ENCODE measurements at places on chromosomes 1 and 21.

GRCh38 chr1:7770669-7770996, 463 bp upstream of the VAMP3 start:
- DNase-seq, result no peak

- DNase-seq, result no peak
These were observed 14.1 kb downstream of the RUNX3 start for GRCh38 chr1:24915816-24916602.

DNA sequence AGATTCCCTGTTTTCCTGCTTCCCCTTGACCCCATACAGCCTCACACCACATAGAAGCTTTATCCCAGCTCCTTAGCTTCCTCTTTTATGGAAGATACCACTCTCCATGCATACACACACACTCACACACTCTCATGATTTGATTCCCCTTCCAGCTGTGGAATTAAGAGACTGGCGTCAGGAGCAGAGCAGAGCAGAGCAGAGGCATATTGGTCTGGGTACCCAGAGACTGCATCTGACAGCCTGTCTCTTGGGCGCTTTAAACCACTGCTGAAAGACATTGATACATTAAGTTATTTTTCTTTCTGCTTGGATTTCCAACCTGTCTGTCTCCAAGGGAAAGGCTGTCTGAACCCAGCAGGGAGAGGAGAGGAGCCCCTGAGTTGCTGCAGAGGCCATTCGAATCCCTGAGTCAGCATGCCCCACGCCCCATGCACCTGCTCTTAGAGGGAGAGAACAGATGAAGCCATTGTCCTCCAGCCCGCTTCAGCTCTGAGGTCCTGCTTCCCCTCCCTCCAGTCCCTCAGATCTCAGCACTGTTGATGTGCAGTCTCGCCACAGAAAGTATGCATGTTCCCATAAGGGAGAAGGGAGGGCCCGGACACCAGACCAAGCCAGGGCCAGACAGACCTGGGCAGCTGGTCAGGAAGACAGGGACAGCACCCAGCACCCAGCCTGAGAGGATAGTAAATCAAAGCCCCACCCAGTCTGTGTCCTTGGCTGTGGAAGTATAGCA, 66.7 kb upstream of the GJB5 start:
- no peak for DNase-seq

- DNase-seq, result no peak
These were observed 5.7 kb downstream of the DDAH1 start for GRCh38 chr1:85459290-85459689.

DNA sequence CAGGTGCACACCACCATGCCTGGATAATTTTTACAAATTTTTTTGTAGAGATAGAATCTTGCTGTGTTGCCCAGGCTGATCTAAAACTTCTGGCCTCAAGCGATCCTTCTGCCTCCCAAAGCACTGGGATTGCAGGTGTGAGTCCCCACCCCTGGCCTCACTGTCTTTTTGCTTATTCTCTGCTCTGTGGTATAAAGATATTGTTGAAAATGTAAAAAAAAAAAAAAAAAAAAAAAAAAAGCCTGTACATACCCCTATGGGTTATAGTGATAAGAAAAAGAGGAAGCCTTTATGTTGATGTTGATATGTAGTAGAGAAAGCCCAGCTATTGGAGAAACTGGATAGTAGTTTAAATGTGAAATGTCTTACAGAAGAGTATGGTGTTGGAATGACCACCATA, 125.8 kb downstream of the XPR1 start:
- no peak for DNase-seq

DNA sequence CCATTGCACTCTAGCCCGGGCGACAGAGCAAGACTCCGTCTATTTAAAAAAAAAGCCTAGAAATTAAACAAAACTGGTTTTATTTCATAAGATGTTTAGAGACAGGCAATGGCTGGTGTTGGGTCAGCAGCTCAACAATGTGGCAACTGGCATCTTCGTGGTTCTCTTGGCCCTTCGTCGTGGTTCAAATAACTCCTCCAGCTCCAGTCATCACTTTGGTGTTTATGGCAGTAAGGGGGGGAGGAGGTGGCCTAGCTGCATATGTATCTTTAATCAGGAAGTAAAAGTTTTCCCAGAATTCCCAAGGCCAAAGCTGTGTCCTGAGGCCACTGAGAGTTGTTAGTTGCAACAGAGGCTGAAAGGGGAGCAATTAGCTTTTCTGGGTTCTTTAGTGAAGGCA, 13.0 kb upstream of the LTN1 start:
- no peak for DNase-seq

DNA sequence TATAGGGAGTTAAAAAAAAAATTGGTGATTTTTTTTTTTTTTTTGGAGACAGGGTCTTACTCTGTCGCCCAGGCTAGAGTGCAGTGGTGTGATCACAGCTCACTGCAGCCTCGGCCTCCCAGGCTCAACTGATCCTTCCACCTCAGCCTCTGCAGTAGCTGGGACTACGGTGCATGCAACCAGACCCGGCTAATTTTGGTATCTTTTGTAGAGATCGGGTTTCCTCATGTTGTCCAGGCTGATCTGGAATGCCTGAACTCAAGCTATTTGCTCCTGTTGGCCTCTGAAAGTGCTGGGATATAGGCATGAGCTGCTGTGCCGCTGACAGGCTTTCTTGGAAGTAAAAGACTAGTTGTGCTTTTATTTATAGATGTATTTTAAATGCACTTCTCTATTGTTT, 3.0 kb downstream of the CDC42 start:
- no peak for DNase-seq

GRCh38 chr1:6037338-6037762, 8.3 kb upstream of the KCNAB2 start:
- DNase-seq, result no peak

GRCh38 chr1:94542088-94542870, 720 bp upstream of the F3 start:
- DNase-seq, result no peak

DNA sequence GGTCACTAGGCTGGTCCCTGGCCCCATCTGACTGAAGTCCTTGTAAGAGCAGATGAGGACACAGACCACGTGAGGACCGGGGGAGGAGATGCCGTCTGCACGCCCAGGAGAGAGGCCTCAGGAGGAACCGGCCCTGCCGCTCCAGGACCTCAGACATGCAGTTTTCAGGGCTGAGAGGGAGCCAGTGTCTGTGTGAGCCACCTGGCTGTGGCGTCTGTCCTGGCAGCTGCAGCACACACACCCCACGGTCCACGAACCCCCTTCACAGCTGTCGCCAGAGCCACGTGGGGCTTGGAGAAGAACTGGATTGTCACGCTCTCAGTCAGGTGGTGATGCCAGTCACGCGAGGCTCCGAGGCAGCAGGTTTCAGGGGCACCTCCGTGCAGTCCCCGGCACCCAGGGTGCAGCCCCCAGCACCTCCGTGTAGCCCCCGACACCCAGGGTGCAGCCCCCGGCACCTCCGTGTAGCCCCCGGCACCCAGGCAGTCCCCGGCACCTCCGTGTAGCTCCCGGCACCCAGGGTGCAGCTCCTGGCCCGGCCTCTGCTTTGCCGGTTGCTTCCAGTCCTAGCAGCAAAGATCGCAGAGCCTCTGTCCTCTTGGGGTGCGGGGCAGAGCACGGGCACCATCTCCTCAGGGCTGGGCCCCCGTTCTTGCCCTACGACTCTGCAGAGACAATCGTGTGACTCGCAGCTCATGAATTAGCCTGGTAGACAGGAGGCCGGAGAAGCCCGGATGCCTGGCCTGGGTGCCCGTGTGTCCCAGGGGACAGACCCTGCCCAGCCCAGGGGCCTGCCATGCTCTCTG, 19.0 kb upstream of the SUMO3 start:
- DNase-seq, result no peak

DNA sequence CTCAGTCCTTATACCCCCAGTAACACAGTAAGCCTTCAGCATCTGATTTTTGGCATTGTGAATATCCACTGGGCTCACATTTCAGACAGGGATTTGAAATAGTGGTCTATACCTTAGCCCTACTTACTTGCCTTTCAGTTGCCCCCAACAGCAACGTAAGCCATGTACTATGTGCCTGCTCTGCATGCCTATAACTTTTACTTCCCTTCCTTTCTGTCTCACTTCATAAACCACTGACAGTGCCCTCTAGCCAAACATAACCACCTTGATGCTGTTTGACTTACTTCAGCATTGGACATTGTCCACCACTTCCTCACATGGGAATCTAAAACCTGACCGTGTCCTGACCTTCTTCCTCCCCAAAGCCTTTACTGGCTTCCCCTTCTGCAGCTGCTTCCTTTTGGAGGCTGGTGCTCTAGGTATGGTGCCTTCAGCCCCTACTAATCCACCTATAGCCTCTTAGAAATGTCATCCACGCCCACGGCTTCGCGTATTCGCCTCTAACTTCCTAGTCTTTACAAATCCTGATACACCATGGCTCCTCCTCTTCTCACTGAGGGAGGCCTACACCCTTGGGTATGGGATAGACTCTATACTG, 3.6 kb upstream of the ZNF672 start:
- DNase-seq, result no peak

DNA sequence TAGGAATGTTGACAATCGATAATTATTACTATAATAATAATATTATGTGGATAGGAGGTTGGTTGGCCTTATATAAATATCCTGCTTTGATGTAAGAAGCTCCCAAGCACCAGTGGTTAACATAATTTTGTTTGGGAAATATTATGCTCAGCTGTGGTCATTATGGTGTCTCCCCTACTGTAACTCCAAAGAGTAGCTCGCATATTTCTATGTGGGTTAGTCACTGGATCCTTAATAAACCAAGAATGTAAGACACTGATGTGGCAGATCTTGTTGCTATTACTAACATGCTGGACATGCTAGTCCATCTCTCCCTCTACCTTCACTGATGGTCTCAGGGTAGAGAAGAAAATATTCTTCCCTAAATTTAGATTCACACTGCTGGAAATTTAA, 79.2 kb upstream of the RALGPS2 start:
- no peak for DNase-seq

DNA sequence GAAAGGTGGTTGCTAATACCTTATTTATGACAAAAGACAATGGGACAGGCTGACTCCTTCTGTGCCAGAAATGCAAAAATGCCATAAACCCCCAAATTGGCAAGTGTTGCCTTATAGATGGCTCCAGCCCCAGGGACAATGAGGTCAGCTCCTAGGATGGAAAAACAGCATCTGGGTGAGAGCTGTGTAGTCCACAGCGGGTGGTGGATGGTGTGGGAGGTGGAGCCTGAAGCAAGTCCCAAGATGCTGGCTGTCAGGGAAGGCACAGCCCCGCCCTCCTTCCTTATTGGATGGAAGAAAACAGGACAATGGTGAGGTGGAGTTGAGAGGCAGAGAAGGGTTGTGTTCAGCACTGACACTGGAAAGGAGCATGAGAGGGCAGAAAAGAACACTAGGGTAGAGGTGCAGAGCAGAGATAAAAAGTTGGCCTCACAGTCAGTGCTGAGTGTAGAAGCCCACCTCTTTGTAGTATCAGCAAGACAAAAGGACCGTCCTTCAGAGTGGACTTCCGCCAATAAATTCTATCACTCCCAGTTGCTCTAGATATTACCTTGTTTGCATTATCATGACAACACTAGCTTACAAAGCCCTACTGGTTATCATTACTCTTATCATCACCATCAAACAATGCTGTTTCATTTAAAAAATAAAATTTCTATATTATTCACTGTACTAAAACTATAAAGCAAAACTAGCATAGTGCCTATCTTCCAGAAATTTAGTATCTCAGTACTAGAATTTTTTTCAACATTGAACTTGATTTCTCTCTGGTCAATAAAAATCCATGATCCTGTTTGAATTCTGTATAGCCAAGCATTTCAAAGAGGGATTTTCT, 3.7 kb upstream of the SDE2 start:
- DNase-seq, result no peak

DNA sequence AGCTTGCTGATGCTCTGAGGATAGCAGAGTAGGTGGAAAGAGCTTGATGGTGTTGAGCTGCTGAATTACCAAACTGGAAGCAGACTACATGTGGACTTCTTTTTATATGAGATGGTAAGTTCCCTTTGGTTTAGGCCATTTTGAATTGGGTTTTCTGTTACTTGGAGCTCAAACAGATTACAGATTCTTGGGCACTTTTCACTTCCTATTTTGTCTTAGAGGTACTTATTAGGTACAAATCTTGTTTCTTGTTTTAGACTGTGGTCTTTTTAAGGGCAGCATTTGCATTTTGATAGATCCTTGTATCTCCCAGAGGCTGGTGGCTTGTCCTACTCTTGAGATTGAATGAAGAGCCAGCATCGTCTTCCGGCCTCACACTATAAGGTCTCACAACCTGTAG, 70.2 kb downstream of the GADD45A start:
- DNase-seq, result no peak

DNA sequence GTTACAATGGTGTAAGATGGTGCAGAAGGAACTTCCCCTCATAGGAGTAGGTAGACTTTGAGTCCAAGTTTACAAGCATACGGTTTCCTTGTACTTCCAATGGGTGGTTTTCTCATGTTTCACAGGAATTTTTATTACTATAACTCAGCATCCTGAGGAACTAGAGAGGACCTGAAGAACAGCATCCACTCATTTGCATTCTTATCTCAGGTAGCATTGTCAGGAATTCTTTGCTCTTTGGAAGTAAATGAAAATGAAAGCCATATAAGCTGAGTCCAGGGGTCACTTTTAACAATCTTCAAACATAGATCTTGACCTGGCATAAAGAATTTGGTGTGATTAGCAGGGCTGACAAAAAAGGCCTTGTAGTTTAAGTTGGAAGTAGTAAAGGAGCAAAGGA, 34.4 kb downstream of the CLCA4 start:
- no peak for DNase-seq
